ENCODE measurements at places on chromosomes 4 and X. TPM values are rescaled to one million over a fixed set of nuclear protein-coding genes. Genes with fewer than 3 reads are reported as not detected.

GRCh38 chr4:156291317-156291716, 337.7 kb upstream of the CTSO start:
- no peak for DNase-seq
- 0 out of 2 replicates have a peak overlapping the region, but pooled peaks have one; percentile 17 for H3K4me3 ChIP-seq
- no peak overlapping the region for H3K27ac ChIP-seq
- peaks cover 24% of the 10 kb centered on the region for H3K4me1 ChIP-seq

DNA sequence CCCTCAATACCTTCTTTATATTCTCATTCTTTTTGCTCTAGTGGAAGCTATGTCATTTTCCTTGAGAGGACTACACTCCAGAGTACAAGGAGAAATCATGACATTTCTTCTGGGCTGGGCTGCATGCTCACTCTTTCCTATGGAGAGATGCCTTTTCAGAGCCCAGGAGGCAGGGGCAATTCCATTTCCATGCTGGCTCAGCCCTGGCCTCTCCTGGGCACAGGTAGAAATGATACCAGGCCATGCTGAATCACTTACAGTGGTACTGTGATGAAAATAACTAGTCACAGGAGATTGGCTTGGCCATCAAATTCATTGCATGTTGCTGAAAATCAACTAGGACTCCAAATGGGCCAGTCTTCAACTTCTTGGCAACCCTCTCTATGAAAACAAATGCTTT, 34.0 kb upstream of the PPARGC1A start:
- H3K27ac ChIP-seq = no peak overlapping the region
- no peak overlapping the region for H3K4me3 ChIP-seq
- peaks cover 25% of the 10 kb centered on the region for H3K4me1 ChIP-seq

GRCh38 chr4:123587983-123588494, 191.4 kb downstream of the SPRY1 start:
- H3K4me3 ChIP-seq = no peak overlapping the region
- no peak overlapping the region for H3K27ac ChIP-seq
- no peaks in the 10 kb centered on the region for H3K36me3 ChIP-seq
- H3K4me1 ChIP-seq = peaks cover 13% of the 10 kb centered on the region

- no peak for DNase-seq
- H3K27me3 ChIP-seq = no peaks in the 10 kb centered on the region
- H3K4me3 ChIP-seq = no peak overlapping the region
Measured at GRCh38 chr4:98680806-98681205, 22.4 kb upstream of the TSPAN5 start.

Gene MAGEA2
- total RNA-seq = 9.2 TPM

Gene PASD1
- total RNA-seq = not detected

DNA sequence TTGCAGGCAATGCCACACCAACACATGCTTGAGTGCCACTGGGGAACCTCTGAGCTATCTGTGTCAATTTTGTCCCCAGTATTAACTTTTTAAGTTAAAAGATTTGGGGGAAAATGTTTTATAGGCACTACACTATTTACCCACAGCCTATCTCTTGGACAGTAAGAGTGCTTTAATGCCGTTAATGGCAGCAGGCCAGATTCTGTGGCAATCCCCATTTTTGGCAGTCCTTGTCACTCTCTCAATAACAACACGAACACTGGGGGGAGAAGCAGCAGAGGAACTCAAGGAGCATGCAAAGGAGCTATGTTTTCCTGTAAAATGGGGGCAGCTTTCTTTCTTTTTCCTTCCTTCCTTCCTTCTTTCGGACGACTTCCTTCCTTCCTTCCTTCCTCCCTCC, 168.6 kb downstream of the NSUN7 start:
- H3K4me3 ChIP-seq = no peak overlapping the region
- H3K4me1 ChIP-seq = peaks cover 22% of the 10 kb centered on the region
- H3K27ac ChIP-seq = no peak overlapping the region
- no peaks in the 10 kb centered on the region for H3K36me3 ChIP-seq

DNA sequence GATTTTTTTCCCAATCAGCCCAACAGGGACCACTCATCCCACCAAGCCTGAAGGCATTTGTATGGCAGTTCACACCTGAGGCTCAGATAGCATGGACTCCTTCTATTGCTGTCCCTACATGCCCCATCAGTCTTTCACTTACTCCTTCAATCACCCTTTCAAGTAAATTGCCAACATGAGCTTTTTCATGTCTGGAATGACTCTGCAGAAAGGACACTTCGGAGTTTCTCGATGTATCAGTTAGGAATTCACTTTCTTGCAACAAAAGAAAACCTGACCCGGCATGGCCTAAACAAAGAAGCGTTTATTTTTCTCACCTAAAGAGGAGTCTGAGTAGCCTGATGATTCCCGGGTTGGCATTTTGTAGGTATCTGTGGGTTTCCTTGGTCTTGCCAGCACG, 38.6 kb downstream of the RXFP1 start:
- H3K36me3 ChIP-seq = 0 out of 2 replicates have a peak, but pooled peaks cover 2% of the 10 kb centered on the region
- H3K27ac ChIP-seq = no peak overlapping the region
- H3K4me1 ChIP-seq = peaks cover 12% of the 10 kb centered on the region
- no peaks in the 10 kb centered on the region for H3K27me3 ChIP-seq
- H3K4me3 ChIP-seq = no peak overlapping the region
- no peak for DNase-seq

Gene LRAT
- total RNA-seq = 37.7 TPM

Gene FRMD7
- not detected for total RNA-seq

DNA sequence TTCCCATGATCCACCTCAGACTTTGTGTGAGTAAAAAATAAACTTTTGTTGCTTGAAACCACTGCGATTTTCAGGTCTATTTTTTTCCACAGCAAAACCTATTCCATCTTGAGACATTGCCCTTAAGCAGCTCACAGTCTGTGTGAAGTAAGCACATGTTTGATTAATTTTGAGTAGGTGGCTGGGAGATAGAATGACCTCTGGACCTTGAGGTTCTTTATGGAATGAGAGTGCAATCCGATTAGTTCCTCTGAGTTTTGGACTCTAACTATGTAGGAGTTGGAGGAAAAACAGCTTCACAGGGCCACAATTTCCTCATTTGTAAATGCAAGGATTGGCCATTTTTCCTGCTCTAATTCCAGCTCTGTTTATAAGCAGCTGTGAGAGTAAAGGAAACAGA, 234.1 kb upstream of the IGFBP7 start:
- H3K4me1 ChIP-seq = peaks cover 30% of the 10 kb centered on the region
- no peak overlapping the region for H3K27ac ChIP-seq
- H3K27me3 ChIP-seq = peaks cover 19% of the 10 kb centered on the region
- no peaks in the 10 kb centered on the region for H3K36me3 ChIP-seq

DNA sequence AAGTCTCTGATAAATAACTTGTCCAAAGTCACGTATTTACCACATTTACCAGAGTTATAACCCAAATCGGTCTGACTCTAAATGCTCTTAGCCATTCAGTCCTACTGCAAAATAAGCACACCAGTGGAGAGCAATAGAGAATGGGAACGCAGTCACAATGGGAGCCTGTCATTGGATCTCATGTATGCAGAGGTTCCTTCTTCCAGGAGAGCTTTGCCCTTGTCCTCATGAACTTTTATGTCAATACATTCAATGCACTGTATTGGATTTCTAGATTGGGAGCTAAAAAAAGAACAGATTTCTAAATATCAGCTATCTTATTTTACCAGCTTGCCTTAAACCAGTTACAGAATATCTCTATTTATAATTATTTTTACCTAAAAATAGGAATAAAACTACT, 149.1 kb upstream of the CXXC4 start:
- H3K36me3 ChIP-seq = no peaks in the 10 kb centered on the region
- H3K27me3 ChIP-seq = no peaks in the 10 kb centered on the region
- H3K27ac ChIP-seq = no peak overlapping the region
- DNase-seq = no peak
- no peak overlapping the region for H3K4me3 ChIP-seq

DNA sequence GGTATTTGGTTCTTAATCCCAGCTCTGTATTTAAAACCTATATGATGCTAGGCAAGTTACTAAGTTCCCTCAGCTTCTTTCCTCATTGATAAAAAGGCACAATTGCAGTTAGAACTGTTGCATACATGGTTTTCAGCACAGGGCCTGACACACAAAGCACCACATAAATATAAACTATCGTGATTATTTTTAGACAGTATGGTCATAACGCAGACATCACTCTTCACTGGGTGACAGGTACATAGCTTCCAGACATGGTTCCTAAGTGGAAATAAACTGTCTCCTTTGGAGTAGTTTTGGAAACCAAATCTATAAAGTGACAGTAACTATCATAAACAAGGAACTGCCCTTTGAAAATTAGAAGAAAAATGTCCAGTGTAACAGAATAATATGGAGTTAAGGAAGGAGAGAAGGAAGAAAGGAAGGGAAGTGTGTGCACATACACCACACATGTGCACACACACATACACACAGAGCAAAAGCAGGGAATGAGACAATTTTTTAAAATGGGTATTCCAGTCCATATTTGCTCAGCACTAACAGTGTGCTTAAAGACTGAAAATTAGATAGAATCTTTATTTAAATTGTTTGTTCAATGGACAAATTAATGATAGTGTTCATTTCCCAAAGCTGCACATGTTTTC, 12.5 kb upstream of the G3BP2 start:
- no peak for DNase-seq
- H3K4me1 ChIP-seq = no peaks in the 10 kb centered on the region
- H3K27me3 ChIP-seq = no peaks in the 10 kb centered on the region
- H3K4me3 ChIP-seq = no peak overlapping the region

Gene TET2
- 2.9 TPM for total RNA-seq

DNA sequence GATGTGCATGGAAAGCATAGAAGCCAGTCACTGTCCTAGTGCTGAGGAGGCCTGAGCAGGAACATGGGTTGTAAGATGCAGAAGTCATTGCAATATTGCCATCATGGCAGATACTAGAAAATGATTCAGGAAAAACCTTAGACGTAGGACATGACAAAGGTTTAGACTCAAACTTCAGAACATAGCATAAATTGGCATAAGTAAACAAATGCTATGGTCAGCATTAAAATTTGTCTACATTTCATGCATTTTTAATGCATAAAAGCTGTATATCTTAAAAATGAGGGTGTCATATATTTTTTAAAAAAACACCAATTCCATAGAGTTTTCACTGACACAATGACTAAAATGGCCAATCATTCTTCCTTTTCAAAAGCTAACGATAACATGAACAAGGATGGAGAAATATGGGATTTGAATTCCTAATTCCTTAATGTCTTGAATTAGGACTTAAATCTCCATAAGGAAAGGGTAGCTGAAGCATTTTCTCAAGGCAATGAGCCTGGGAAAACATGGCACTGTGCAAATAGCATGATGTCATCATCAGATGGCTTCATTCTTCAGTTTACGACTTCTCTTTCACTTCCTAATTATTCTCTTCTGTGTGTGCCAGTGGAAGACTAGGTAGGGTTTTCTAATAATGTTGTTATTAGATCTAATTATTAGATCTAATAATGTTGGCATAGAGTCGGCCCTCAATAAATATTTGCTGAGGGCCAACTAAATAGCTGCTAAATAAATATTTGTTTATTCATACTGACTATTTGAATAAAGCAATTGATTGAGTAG, 125.1 kb upstream of the FRG1 start:
- no peak overlapping the region for H3K27ac ChIP-seq
- H3K36me3 ChIP-seq = peaks cover 26% of the 10 kb centered on the region
- H3K4me3 ChIP-seq = no peak overlapping the region
- H3K27me3 ChIP-seq = peaks cover 5% of the 10 kb centered on the region

Gene TRIM75
- total RNA-seq = not detected

Gene APELA
- total RNA-seq = 25.1 TPM

DNA sequence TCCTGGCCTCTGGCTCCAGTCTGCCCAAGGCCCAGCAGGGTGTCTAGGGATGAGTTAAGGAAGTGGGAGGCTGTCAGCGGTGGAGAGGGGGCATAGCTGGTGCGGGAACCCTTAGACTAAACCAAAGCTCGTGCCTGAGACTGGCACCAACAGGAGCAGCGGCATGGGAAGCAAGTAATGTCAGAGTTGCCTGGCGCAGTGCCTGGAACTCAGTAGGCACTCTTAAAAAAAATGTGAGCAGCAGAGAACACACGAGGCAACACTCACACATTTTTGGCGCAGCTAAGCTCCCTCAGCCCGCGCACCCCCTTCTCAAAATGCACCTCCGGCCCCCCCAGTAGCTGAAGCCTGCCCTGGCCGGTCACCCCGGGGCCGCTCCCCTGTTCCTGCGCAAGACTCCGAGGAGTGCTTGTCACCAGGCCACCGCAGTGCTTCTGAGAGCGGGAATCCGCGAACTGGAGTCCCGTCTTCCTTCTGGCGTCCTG, 583 bp downstream of the GABRE start:
- H3K36me3 ChIP-seq = peaks cover 9% of the 10 kb centered on the region
- peaks cover 18% of the 10 kb centered on the region for H3K4me1 ChIP-seq
- no peak overlapping the region for H3K27ac ChIP-seq
- DNase-seq = peak; percentile 15

Measured in WTC11 (cell line).